ENCODE measurements at places on chromosomes 7 and 10. TPM values are rescaled to one million over a fixed set of nuclear protein-coding genes. Genes with fewer than 3 reads are reported as not detected.

Gene UCN3
- not detected for total RNA-seq

Gene EBLN1
- not detected for total RNA-seq

- DNase-seq: no peak
- H3K27ac ChIP-seq: no peak overlapping the region
- no peak overlapping the region for H3K4me3 ChIP-seq
- H3K36me3 ChIP-seq: peaks cover 49% of the 10 kb centered on the region
- peaks cover 43% of the 10 kb centered on the region for H3K4me1 ChIP-seq
- H3K27me3 ChIP-seq: no peaks in the 10 kb centered on the region
These were observed 4.3 kb downstream of the DAGLB start for GRCh38 chr7:6443372-6443941.

DNA sequence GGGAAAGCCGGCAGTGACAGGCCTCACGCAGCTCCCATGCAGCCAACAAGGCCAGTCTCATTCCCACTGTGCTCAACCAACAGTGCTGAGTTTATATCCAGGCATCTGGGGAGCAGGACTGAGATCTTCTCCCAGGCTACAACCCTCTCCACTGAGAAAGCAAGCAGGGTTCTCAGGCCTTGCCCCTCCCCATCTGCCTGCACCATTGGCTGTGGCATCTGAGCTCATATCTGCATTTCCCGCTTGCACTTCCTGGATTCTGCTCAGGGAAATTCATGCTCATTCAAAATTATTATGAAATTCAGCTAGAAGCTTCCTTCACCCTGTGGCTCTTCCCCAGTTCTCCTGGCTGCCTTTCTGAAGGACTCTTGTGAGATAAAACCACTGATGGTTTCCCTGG lies 1029.0 kb downstream of the GRM8 start:
- H3K4me1 ChIP-seq: no peaks in the 10 kb centered on the region
- H3K27ac ChIP-seq: no peak overlapping the region

Gene SEMA3D
- total RNA-seq: not detected

GRCh38 chr10:55820478-55820877 lies 540.6 kb downstream of the ZWINT start:
- DNase-seq: no peak
- H3K4me1 ChIP-seq: no peaks in the 10 kb centered on the region
- H3K4me3 ChIP-seq: no peak overlapping the region
- no peak overlapping the region for H3K27ac ChIP-seq

DNA sequence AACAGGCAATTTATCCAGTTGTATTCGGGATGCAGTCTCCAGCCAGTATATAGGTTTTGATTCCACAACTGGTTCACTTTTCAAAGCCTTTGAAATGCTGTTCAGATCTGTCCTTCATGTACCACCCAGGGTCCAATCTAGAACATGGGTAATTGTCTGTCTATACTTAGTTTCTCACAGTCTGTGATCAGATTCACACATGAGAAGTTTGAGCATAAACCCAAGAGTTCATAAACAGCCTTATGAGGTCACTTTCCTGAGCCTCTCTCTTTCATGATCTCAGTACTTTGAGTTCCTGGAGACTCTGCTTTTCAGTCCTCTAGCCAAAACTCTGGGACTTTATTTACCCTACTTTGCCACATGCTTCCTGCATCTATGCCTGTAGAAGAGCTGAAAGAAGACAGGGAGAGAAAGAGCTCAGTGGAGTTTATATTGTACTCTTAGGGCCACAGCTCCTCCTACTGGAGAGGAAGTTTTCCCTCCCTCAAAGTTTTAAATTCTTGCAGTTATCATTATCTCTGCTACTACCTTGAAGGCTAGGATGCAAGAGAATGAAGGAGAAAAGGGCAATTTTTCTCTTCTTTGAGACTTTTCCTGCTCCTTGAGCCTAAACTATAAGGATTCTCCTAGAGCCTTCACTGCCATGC lies 172.0 kb downstream of the ZEB1 start:
- DNase-seq: peak; percentile 43
- no peaks in the 10 kb centered on the region for H3K27me3 ChIP-seq
- no peak overlapping the region for H3K4me3 ChIP-seq

- no peaks in the 10 kb centered on the region for H3K27me3 ChIP-seq
- H3K4me3 ChIP-seq: no peak overlapping the region
- H3K36me3 ChIP-seq: no peaks in the 10 kb centered on the region
- H3K4me1 ChIP-seq: no peaks in the 10 kb centered on the region
These were observed 409.0 kb upstream of the NRP1 start for GRCh38 chr10:33743429-33743857.

DNA sequence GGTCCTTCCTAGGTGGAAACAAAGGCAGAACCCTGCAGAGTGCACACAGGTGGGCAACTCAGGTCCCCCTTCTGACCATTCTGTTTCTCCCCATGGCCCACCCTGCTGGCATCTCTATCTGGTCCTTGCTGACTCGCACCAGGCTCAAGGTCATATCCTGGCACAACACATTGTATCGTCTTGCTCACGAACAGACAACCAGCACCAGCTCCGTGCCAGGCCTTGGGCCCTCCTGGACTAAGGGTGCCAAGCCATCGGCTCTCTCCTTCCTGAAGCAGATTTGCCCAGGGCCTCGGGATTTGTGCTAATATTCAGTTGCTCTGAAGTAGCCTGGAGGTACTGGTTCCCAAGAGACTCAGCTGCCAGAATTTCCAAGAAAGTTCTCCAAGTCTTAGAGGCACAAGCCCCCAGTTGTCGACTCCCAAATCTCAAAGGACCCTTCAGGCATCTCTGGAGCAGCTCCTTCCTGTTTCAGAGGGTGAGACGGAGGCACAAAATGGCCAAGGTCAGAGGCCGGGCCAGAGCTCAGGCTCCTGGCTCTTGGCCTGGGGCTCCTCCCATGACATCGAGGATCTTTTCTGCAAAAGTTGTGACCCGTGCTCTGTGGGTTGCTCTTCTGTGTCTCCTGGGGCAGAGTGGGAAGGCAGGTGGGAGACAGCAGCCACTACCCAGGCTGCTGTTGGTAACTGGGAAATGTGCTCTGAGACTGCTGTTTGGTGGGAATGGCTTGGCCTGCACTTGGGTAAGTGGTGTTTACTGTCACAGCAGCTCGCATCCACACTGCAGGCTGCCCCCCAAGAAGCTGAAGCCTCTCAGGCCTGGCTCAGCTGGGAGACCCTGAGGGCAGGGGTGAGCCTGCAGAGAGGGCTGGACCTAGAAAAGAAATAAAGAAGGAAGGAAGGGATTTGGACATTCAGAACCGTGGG lies 121.3 kb downstream of the RGS10 start:
- H3K27ac ChIP-seq: no peak overlapping the region
- DNase-seq: no peak
- H3K36me3 ChIP-seq: peaks cover 7% of the 10 kb centered on the region
- H3K4me1 ChIP-seq: no peaks in the 10 kb centered on the region
- no peaks in the 10 kb centered on the region for H3K27me3 ChIP-seq

Gene HECW1
- not detected for total RNA-seq

DNA sequence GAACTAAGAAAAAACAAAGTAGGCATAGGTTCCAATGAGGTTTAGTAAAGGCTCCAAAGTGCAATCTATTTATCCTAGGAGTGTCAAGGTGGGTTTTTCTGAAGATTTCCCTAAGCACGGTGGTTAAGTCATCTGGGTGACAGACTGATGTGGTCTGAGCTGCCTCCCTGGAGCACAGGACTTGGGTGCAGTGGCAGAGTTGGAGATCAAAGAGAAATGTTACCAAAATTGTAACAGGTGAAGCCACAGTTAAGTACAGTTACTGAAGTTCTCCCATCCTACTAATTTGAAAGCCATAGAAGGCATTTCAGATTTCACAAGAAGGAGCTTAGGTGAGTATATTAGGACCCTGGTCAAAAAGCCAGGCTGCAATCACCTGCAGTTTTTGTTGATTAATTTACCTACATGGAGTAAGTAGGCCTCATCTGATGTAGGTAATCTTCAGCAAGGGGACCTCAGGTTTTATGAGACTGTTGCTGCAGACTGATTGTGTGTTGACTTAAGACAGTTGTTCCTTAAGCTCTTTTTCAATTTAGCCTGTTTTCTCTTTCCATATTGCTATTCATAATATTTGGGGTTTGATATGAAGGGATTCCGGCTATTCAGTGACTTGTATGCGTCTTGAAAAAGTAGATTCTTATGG lies 3.0 kb downstream of the DLX6 start:
- H3K36me3 ChIP-seq: no peaks in the 10 kb centered on the region
- no peak overlapping the region for H3K4me3 ChIP-seq
- peaks cover 9% of the 10 kb centered on the region for H3K4me1 ChIP-seq
- H3K27me3 ChIP-seq: peaks cover 86% of the 10 kb centered on the region
- no peak for DNase-seq

Gene SAP25
- 34.6 TPM for total RNA-seq
